ENCODE measurements at places on chromosomes 6 and 20. TPM values are rescaled to one million over a fixed set of nuclear protein-coding genes. Genes with fewer than 3 reads are reported as not detected.

The MTFR2 gene
- 3.2 TPM for total RNA-seq

The ENPP5 gene
- 0.87 TPM for total RNA-seq

The GNMT gene
- total RNA-seq: not detected

The MCHR2 gene
- total RNA-seq: not detected

Measured in aortic smooth muscle cell (primary cell).